ENCODE measurements at places on chromosomes 2 and 18. TPM values are rescaled to one million over a fixed set of nuclear protein-coding genes. Genes with fewer than 3 reads are reported as not detected.

The UNC50 gene
- 46.0 TPM for total RNA-seq

The DSEL gene
- 2.5 TPM for total RNA-seq

The C2orf66 gene
- not detected for total RNA-seq

The GALNT5 gene
- 1.9 TPM for total RNA-seq

DNA sequence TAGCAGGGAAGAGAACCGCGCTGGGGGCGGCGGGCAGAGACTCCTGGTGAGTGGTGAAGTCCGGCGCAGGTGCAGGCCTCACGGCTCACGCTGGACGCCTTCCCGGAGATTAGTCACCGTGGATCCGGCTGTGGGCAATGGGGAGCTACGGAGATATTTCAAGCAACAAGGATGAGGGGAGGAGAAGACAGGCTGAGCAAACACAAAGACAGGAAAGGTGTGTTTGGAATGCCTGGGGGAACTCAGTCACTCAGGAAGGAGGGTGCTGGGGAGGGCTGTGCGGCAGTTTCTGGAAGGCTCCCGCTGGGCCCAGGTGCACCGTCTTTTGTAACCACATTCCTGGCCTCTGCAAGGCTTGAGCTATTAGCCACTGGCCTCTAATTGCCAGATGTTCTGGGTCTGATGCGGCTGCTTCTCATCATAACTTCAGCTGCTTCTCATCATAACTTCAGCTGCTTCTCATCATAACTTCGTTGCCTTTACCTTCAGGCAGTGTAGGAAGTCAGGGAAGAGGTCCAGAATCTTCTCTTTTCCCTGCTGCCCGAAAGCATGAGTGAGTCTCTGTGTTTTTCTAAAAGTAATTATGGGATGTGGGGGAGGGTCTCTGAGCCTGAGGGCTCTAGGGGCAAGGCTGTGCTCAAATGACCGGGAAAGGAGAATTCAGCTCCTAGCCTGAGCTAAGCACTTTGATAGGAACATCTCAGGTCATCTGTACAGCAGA is 118.9 kb downstream of the PXDN start:
- no peaks in the 10 kb centered on the region for H3K27me3 ChIP-seq
- peaks cover 11% of the 10 kb centered on the region for H3K36me3 ChIP-seq
- peak overlapping the region; percentile 77 for H3K27ac ChIP-seq
- peak; percentile 97 for DNase-seq
